ENCODE measurements at places on chromosomes 2 and 18.

DNA sequence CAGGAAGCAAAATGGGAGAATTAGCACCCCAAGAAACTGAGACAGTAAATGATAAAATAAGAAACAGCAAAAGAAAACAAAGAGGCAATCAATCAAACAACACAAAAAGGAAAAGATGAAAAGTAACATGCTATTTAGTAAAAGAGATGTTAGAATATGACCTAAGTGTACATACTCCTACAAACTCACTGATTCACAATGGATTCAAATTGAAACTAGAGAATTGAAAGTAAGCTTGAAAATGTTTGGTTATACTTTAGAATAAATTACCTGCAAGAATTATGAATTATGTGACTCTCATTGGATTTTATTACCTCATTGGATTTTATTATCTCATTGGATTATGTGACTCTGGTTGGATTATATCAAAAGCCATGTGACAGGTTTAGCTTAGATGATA lies 22.8 kb upstream of the CCNYL1 start:
- no peak for DNase-seq

DNA sequence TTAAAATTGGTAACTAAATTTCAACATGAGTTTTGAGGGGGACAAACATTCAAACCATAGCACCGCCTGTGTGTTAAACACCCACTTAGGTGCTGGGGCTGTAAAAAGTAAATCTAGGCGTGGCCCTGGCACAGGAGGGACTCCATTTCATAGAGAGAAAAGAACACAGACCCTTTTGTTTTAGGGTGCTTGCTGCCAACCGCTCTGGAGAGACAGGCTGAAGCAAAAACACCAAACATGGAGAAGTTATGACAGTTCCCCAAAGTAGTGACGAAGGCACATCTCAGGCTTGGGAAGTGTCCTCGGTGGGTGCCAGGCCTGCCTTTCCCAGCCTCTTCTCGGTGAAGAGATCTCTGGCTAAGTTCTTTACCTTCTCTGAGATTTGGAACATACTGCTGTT lies 5.1 kb downstream of the ACTG2 start:
- DNase-seq, result no peak

GRCh38 chr18:361941-362310 lies 94.1 kb upstream of the THOC1 start:
- DNase-seq, result no peak

GRCh38 chr2:23404426-23404825 lies 19.4 kb downstream of the KLHL29 start:
- no peak for DNase-seq

- no peak for DNase-seq
Measured at GRCh38 chr2:20467789-20468548, 21.1 kb downstream of the RHOB start.

- DNase-seq, result no peak
Measured at GRCh38 chr2:63124218-63124617, 73.6 kb downstream of the OTX1 start.

- DNase-seq, result no peak
Measured at GRCh38 chr18:36693931-36694620, 134.7 kb downstream of the TPGS2 start.

GRCh38 chr2:220775856-220776488 lies 796.1 kb downstream of the EPHA4 start:
- no peak for DNase-seq

- DNase-seq, result no peak
Measured at GRCh38 chr2:165431014-165431413, 38.5 kb upstream of the CSRNP3 start.

- DNase-seq, result no peak
Measured at GRCh38 chr18:55866886-55867285, 278.9 kb upstream of the TCF4 start.

GRCh38 chr2:233088972-233089345 lies 28.8 kb downstream of the INPP5D start:
- DNase-seq, result no peak

- no peak for DNase-seq
Measured at GRCh38 chr18:54995421-54996143, 36.3 kb upstream of the CCDC68 start.

DNA sequence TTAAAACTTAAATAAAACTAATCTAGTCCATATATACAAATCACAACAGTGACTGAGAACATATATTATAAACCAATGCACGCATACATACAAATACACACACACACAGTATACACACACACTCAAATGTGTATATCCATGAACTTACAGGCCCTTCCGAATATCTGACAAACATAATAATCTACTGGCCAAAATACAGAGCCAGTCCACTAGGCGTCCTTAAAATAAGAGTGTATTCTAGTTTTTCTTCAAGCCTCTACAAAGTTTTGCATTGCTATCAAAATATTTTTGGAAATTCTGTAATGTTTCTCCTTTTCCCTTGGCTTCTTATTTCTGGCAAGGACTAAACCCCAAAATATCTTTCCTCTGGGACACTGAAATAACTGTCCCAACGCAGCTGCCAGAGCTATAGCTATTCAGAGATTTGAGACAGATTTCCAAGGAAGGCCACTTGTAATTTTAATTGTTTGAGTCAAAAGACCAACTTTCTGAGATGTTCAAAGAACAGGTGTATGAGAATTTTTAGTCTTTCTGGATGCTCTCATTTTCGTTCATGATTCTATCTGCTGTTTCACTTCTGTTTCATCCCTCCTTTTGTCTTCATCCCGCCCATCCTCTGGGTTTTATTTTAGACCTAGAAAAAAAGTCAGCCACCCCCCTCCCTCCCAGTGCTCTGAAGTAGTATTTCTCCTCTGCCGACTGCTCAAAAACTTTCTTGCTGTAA lies 24.1 kb upstream of the SP3 start:
- DNase-seq, result no peak

DNA sequence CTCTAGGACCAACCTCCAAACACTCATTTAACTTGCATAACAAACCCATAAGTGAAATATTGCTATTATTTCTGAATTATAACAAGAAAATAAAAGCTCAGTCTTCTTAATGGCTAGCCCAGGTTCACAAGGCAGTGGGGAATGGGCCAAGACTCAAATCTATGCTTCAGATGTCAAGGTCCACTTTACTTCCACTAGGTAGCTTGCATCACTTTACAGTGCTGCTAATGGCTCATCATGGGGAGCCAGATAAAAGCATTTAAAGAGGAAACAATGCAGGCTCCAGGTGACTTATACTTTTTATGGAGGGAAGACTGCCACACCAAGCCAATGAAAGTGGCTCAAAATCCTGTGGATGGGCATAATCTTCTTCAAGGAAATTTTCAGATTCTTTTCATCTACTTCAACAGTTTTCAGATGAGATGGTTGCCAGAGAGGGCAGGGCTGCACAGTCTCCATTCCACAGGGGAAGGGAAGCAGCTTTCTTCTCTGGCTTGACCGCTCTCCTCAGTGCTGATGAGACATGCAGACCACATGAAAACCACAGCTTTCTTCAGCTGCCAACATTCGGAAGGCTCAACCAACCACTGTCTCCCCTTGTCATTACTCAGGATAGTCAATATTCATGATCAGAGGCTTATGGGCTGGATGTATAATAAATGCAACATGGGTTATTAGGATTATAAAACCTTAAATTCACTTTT lies 361.9 kb upstream of the MEX3C start:
- no peak for DNase-seq

GRCh38 chr2:62966991-62967390 lies 83.6 kb upstream of the OTX1 start:
- no peak for DNase-seq

All from activated naive CD8-positive, alpha-beta T cell treated with anti-CD3 and anti-CD28 coated beads, Interleukin-2, amount 50 U/mL, for 24 hours (primary cell).